ENCODE measurements at places on chromosomes 16 and 17.

DNA sequence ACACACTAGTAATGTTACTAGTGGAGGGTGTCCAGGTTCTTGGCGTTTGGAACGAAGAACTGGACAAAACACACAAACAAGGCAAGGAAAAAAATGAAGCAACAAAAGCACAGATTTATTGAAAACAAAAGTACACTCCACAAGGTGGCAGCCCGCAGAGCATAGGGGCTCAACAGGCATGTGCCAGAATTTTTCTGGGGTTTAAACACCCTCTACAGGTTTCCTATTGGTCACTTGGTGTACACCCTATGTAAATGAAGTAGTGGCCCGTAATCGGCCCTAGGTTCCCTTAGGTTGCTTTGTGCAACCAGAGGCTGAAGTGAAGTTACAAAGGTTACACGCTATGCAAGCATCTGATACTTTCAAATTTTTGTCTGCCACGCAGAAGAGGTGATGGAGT is 8.1 kb downstream of the OR2C1 start:
- no peak for DNase-seq

DNA sequence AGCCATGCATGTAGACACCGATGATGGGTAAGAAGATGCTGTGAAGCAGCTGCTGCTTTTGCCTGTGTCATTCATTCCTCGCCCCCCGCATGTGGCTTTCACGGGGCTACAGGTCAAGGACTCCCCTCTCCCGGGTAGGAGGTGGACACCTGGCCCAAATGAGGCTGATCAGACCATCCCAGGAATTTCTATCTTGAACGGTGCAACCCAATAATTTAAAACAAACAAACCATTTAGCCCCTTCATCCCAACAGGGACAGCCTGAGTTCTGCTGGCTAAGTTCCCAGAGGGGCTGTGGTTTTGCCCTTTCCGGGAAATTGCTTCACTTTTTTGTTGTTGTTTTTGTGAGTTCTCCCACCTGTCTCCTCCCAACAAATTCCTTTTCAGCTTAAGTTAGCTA is 137.7 kb upstream of the CDH5 start:
- DNase-seq: no peak

GRCh38 chr16:1354815-1355540 is 3.2 kb downstream of the GNPTG start:
- DNase-seq: no peak

DNA sequence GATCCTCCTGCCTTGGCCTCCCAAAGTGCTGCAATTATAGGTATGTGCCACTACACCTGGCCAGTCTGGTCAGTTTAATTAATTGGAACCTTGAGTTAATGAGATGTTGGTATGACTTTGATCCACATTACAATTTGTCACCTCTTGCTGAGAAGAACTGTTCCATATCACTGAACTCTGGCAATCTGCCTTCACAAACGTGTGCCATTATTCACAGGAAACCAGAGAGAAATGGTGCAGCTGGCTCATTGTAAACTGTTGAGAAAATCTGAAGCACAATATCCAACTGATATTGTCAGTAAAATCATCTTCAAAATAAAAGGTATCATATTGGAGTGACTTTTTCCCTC is 39.3 kb upstream of the YPEL2 start:
- no peak for DNase-seq

GRCh38 chr17:81135505-81136278 is 29.6 kb upstream of the PVALEF start:
- no peak for DNase-seq

- DNase-seq: no peak
Observed at GRCh38 chr17:80465327-80465974, 11.0 kb downstream of the NPTX1 start.

GRCh38 chr17:65388911-65389310 is 172.5 kb downstream of the AXIN2 start:
- no peak for DNase-seq

DNA sequence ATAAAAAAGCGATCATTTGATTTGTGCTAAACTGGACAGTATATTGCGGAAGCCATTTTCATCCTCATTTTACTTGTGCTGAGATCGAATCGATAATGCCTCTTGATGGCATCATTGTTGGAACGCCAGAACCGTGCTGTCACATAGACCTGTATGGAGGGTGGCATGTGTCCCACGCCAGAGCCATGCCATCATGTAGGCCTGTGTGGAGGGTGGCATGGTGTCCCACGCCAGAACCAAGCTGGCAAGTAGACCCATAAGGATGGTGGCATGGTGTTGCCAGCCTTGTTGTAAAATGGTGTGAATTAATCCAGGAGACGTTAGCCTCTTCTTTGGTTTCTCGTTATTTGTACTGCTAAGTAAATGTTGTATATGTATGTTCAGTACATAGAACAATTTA is 222.7 kb upstream of the CHMP6 start:
- no peak for DNase-seq

- no peak for DNase-seq
Observed at GRCh38 chr16:87744750-87745514, 20.9 kb downstream of the KLHDC4 start.

DNA sequence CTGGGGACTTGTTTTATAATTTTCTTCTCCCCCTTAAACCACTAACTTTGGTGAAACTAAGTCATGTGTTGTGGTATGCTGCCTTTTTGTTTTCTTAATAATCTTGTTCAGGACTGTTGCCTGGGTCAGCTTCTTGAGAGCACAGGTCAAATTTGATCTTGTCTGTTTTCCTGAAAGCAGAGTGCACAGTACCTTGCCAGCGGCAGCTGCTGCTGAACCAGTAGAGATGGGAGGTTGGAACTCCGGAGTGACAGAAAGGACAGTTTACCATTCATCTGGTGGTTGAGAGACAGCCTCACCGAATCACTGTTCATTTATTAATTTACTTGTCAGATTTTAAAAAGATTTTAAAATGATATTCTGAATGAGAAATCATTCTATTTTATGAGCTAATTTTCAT is 125.0 kb downstream of the PHKB start:
- no peak for DNase-seq

DNA sequence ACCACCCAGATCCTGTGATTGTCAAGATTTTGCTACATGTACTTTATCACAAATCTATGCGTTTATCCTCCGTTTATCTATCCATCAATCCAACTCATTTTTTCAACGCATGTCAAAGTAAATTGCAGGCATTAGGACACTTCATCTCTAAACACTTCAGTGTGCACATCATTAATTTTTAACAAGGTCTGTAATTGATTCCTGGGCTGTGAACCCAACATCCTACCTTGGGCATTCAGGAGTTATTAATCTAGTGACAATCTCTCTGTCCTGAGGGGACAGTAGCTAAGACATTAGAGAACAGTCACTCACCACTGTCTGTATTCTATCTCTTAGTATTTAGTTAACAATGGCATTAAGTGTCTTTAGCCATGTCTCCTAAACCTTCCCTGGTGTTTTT is 264.7 kb downstream of the SOX9 start:
- no peak for DNase-seq

DNA sequence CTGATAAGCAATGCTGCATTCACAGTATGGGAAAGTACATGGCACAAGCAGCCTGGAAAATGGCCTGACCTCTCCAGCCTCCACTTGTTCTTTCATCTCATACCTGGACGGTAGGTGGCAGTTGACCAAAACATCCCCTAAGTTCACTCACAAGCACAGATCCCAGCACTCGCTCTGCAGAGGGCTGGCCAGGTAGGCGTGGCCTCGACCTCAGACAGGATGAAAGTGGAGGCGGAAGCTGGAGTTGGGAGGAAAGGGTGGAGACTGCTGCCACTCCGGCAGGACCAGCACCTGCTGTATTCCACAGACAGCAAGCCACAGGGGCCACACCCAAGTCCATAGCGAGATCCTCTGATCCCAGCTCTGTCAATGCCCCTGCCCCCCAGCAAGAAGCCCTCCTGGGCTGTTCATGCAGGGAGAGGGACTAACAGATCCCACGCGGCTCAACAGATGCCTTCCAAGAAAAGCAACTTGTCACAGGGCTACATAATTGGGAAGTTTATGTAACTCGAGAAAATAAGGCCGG is 31.3 kb downstream of the ZCCHC14 start:
- DNase-seq: no peak

GRCh38 chr17:67585077-67585602 is 132.6 kb upstream of the NOL11 start:
- no peak for DNase-seq

DNA sequence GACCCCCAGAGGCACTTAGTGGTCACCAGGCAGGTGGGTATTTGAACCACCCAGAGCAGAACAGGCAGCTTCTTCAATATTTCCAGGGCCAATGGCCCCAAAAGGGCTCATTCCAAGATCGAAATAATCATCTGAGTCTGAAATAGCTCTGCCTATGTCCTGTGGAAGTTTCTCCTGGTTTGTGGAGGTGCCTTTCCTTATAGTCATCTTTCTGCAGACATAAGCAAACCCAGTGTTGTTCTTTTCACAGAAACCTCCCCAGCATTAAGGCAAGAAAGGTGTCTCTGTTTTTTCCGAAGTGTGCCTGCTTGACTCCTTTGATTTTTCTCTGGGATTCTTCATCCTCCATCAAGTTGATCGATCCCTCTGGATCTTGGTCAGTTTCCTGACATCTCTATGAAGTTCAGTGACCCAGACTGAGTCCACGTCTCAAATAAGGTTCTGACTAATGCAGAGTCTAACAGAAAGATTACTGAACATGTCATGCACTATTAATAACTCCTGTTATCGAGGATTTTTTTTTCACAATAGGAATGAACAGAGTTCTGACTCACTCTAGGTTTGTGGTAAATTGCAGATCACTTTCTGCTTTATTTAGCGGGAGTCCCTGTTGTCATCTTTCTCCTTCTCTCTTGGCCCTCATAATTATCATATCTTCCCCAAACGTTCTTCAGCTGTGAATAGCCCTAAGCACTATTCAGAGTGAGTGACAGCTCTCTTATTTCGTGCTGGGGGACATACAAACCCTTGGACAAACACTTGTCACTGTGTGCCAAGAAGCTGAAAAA is 1.5 kb downstream of the LRRC3C start:
- no peak for DNase-seq

GRCh38 chr17:54781389-54781788 is 119.3 kb upstream of the TOM1L1 start:
- DNase-seq: no peak

GRCh38 chr17:39196808-39197291 is 619 bp downstream of the CACNB1 start:
- DNase-seq: no peak

- DNase-seq: no peak
Observed at GRCh38 chr16:15834502-15834901, 22.3 kb downstream of the MYH11 start.

- no peak for DNase-seq
Observed at GRCh38 chr16:54000361-54000760, 286.2 kb downstream of the IRX3 start.

- DNase-seq: no peak
Observed at GRCh38 chr16:17770104-17770503, 299.3 kb upstream of the XYLT1 start.

Measured in activated T-cell treated with anti-CD3 and anti-CD28 coated beads for 1 hour (primary cell).